Naive B cell (primary cell): ENCODE measurements at places on chromosomes 16 and 17. TPM values are rescaled to one million over a fixed set of nuclear protein-coding genes. Genes with fewer than 3 reads are reported as not detected.
A peak's percentile ranks its signal among the peaks of the same experiment; 100 is the strongest.

DNA sequence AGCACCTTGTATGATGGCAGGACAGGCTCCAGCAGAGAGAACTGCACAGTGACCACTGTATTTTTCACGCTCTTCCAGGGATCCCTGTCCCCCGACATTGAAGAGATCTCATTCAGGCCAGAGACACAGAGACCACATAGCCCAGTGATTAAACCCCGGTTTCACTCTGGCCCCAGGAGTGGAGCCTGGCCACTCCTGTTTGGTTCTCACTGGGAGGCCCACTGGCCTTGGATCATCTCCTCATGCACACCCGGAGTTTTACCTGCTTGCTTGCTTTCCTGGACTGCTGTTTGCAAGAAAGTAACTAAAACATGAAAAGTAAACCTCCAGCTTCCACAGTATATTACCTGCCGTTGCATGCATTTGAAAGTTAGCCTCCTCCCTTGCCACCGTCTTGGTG lies 13.2 kb upstream of the CLEC18C start:
- no peak overlapping the region for H3K27ac ChIP-seq
- DNase-seq, result no peak
- peaks cover 11% of the 10 kb centered on the region for H3K36me3 ChIP-seq
- H3K27me3 ChIP-seq, result no peaks in the 10 kb centered on the region

DNA sequence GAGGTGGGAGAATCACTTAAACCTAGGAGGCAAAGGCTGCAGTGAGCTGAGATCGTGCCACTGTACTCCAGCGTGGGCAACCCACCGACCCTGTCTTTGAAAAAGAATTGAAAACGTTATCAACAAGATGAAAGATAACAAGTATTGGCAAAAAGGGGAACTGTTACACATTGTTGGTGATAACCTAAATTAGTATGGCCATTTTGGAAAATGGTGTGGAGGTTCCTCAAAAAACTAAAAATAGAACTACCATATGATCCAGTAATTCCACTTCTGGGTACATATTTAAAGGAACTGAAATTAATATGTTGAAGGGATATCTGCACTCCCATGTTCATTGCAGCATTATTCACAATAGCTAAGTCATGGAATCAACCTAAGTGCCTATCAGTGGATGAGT lies 61.0 kb downstream of the ABHD15 start:
- no peak for DNase-seq
- H3K36me3 ChIP-seq, result peaks cover 21% of the 10 kb centered on the region
- H3K27me3 ChIP-seq, result no peaks in the 10 kb centered on the region
- H3K27ac ChIP-seq, result no peak overlapping the region
- H3K4me1 ChIP-seq, result no peaks in the 10 kb centered on the region

The FMNL1 gene
- 19.8 TPM for polyA plus RNA-seq

- DNase-seq, result no peak
- H3K4me3 ChIP-seq, result no peak overlapping the region
- peaks cover 40% of the 10 kb centered on the region for H3K4me1 ChIP-seq
- peaks cover 5% of the 10 kb centered on the region for H3K36me3 ChIP-seq
These were observed 6.2 kb downstream of the KRTAP4-6 start for GRCh38 chr17:41133880-41134735.

The SLFN12 gene
- polyA plus RNA-seq, result 2.4 TPM

The CARD14 gene
- polyA plus RNA-seq, result not detected

- peak within 1 kb of the TSS; percentile 86 for H3K4me3 ChIP-seq
- no peaks in the 10 kb centered on the region for H3K36me3 ChIP-seq
- H3K27me3 ChIP-seq, result no peaks in the 10 kb centered on the region
- peak; percentile 52 for DNase-seq
- peak within 1 kb of the TSS; percentile 81 for H3K27ac ChIP-seq
- peaks cover 72% of the 10 kb centered on the region for H3K4me1 ChIP-seq
These were observed at the start of gene ABR for GRCh38 chr17:1179818-1180742. ABR (minus strand) TSS chr17:1179981; CDS start chr17:1179727, 254 bp downstream.

- H3K4me3 ChIP-seq, result no peak overlapping the region
- no peak for DNase-seq
- no peaks in the 10 kb centered on the region for H3K27me3 ChIP-seq
These were observed 256.6 kb upstream of the KCNJ16 start for GRCh38 chr17:69818467-69818866.

The MGAT5B gene
- not detected for polyA plus RNA-seq

GRCh38 chr16:86384980-86385379 lies 125.3 kb upstream of the FOXF1 start:
- H3K4me3 ChIP-seq, result no peak overlapping the region
- no peak overlapping the region for H3K27ac ChIP-seq
- no peaks in the 10 kb centered on the region for H3K36me3 ChIP-seq
- DNase-seq, result no peak

- H3K4me3 ChIP-seq, result no peak overlapping the region
- no peaks in the 10 kb centered on the region for H3K36me3 ChIP-seq
- H3K27me3 ChIP-seq, result peaks cover 56% of the 10 kb centered on the region
- peaks cover 5% of the 10 kb centered on the region for H3K4me1 ChIP-seq
These were observed 11.4 kb downstream of the SPNS2 start for GRCh38 chr17:4509923-4510617.

GRCh38 chr17:42682722-42683403 lies 532 bp downstream of the CNTNAP1 start:
- H3K4me3 ChIP-seq, result peak overlapping the region; percentile 79
- DNase-seq, result no peak
- peaks cover 50% of the 10 kb centered on the region for H3K4me1 ChIP-seq
- no peaks in the 10 kb centered on the region for H3K36me3 ChIP-seq
- H3K27me3 ChIP-seq, result peaks cover 48% of the 10 kb centered on the region

GRCh38 chr16:19588661-19589060 lies 33.2 kb downstream of the VPS35L start:
- H3K4me3 ChIP-seq, result no peak overlapping the region
- H3K4me1 ChIP-seq, result peaks cover 5% of the 10 kb centered on the region
- no peak for DNase-seq
- peaks cover 10% of the 10 kb centered on the region for H3K36me3 ChIP-seq
- H3K27me3 ChIP-seq, result no peaks in the 10 kb centered on the region

The MEIOB gene
- polyA plus RNA-seq, result not detected

DNA sequence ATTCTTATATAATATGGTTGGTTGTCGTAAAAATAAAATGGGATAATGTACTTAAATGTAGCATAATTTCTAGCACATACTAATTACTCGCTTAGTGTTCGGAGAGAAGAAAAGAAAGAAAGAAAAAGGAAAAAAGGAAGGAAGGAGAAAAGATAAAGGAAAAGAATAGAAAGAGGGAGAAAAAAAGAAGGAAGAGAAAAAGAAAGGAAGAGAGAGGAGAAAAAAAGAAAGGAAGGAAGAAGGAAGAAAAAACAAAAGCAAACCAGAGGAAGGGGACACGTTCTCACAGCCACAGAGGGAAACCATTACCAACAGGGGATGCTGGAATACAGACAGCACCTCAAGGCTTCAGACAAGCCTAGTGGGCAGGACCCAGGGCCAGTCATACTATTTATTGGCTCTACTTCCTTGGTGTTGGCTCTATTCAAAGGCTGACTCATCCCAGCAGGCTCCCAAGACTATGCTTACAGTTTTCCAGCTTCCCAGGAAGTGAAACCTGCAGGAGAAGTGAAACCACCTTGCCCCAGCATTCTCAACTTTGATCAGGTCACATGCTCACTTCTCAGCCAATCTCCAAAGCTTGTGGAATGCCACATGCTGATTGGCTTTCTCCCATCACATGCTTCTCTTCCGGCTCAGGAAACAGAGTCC lies 273.5 kb upstream of the IRX5 start:
- H3K27ac ChIP-seq, result no peak overlapping the region
- peaks cover 25% of the 10 kb centered on the region for H3K27me3 ChIP-seq
- no peaks in the 10 kb centered on the region for H3K36me3 ChIP-seq
- peaks cover 6% of the 10 kb centered on the region for H3K4me1 ChIP-seq
- DNase-seq, result no peak
- H3K4me3 ChIP-seq, result no peak overlapping the region

The MYO15A gene
- polyA plus RNA-seq, result 2.0 TPM

- H3K36me3 ChIP-seq, result no peaks in the 10 kb centered on the region
- no peaks in the 10 kb centered on the region for H3K4me1 ChIP-seq
- no peak overlapping the region for H3K4me3 ChIP-seq
- DNase-seq, result no peak
- no peak overlapping the region for H3K27ac ChIP-seq
These were observed 86.6 kb downstream of the TBC1D16 start for GRCh38 chr17:79948945-79949655.

GRCh38 chr17:21212826-21213637 lies 929 bp downstream of the TMEM11 start:
- H3K27me3 ChIP-seq, result no peaks in the 10 kb centered on the region
- peaks cover 58% of the 10 kb centered on the region for H3K4me1 ChIP-seq
- H3K4me3 ChIP-seq, result peak overlapping the region; percentile 94

The MYH1 gene
- polyA plus RNA-seq, result not detected

- H3K27ac ChIP-seq, result no peak overlapping the region
- no peaks in the 10 kb centered on the region for H3K27me3 ChIP-seq
- H3K36me3 ChIP-seq, result no peaks in the 10 kb centered on the region
- DNase-seq, result peak; percentile 46
- H3K4me1 ChIP-seq, result peaks cover 11% of the 10 kb centered on the region
- H3K4me3 ChIP-seq, result no peak overlapping the region
These were observed 18.1 kb upstream of the RAB11FIP4 start for GRCh38 chr17:31373150-31374093.

DNA sequence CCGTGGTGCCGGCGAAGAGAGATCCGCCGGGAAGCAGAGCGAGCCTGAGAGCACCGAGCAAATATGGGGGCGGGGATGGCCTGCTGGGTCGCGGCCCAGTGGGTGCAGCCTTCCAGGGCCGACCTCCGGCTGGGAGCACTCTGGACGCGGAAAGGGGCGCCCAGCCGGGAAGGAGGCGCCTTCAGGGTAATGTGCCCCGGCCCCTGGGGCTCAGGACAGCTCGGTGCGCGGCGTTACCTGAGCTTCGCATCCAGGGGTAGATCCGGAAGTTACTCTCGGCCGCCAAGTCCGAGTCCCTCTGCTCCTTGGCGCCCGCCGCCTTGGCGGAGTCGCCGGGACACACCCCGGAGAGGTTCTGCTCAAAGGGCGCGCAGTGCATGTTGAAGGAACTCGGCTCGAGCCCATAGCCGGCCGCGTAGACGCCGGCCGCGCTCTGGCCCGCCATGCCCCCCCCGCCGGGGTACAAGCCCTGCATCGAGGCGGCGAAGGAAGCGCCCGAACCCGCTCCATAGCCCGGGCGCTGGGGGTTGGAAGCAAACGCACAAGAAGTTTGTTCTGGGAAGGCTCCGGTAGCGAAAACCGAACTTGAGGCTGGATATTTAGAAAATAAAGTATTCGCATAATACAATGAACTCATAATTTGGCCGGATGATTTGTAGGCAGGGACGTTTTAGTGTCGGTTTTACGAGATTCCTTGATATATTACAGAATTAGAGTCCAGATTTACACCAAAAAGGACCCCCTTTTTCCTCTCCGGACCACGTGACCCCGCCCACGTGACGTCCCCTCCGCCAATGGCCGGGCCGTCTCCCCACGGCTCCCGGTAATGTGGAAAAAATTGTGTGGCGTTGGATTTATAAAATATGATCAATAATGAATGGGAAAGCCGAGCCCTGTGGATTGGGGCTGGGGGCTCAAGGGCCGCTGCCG lies at the start of gene HOXB7:
Gene HOXB7 (minus strand): TSS at position 736 of the 930 bp plus-strand sequence. CDS start 99 bp downstream, at position 637.
- H3K27ac ChIP-seq, result no peak within 1 kb of the TSS
- DNase-seq, result peak; percentile 53
- H3K27me3 ChIP-seq, result peaks cover 71% of the 10 kb centered on the region
- H3K36me3 ChIP-seq, result peaks cover 8% of the 10 kb centered on the region
- H3K4me1 ChIP-seq, result peaks cover 49% of the 10 kb centered on the region

GRCh38 chr16:1346422-1347285 lies 5.0 kb downstream of the TSR3 start:
- H3K4me1 ChIP-seq, result peaks cover 10% of the 10 kb centered on the region
- H3K27me3 ChIP-seq, result no peaks in the 10 kb centered on the region
- H3K36me3 ChIP-seq, result no peaks in the 10 kb centered on the region
- no peak for DNase-seq
- H3K27ac ChIP-seq, result no peak overlapping the region
- no peak overlapping the region for H3K4me3 ChIP-seq

GRCh38 chr16:86531191-86531545 lies 20.8 kb downstream of the FOXF1 start:
- no peaks in the 10 kb centered on the region for H3K27me3 ChIP-seq
- no peaks in the 10 kb centered on the region for H3K36me3 ChIP-seq
- no peak overlapping the region for H3K4me3 ChIP-seq
- DNase-seq, result no peak
- no peaks in the 10 kb centered on the region for H3K4me1 ChIP-seq
- H3K27ac ChIP-seq, result no peak overlapping the region

GRCh38 chr17:74690409-74690825 lies 22.3 kb downstream of the CD300LF start:
- H3K27me3 ChIP-seq, result peaks cover 27% of the 10 kb centered on the region
- H3K36me3 ChIP-seq, result peaks cover 7% of the 10 kb centered on the region
- H3K4me1 ChIP-seq, result peaks cover 35% of the 10 kb centered on the region
- no peak overlapping the region for H3K4me3 ChIP-seq
- no peak for DNase-seq
- no peak overlapping the region for H3K27ac ChIP-seq

The ZPBP2 gene
- 0.16 TPM for polyA plus RNA-seq

The DNAH9 gene
- polyA plus RNA-seq, result not detected

The OVCA2 gene
- 59.6 TPM for polyA plus RNA-seq

The FBF1 gene
- polyA plus RNA-seq, result 1.9 TPM

- no peak for DNase-seq
- peaks cover 25% of the 10 kb centered on the region for H3K36me3 ChIP-seq
- no peaks in the 10 kb centered on the region for H3K27me3 ChIP-seq
- no peak overlapping the region for H3K4me3 ChIP-seq
- no peak overlapping the region for H3K27ac ChIP-seq
These were observed 47.6 kb downstream of the XPO6 start for GRCh38 chr16:28164140-28164539.

The CIITA gene
- 130 TPM for polyA plus RNA-seq

DNA sequence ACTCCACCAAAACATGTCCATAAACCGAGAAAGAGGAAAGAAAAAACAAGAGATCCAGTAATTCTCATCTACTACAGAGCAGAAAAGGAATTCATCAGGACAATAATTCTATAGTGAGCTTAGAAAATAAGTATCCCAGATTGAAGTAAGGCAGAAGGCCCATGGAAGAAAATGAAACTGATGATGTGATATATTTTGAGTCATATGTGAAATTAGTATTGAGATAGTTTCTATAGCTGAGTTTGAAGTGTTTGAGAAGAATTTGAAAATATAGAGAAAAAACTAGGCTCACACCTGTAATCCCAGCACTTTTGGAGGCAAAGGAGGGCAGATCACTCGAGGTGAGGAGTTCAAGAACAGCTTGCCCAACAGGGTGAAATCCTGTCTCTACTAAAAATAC lies 19.7 kb downstream of the LUC7L3 start:
- H3K27ac ChIP-seq, result peak overlapping the region; percentile 62
- H3K36me3 ChIP-seq, result peaks cover 18% of the 10 kb centered on the region
- peaks cover 14% of the 10 kb centered on the region for H3K4me1 ChIP-seq
- H3K27me3 ChIP-seq, result no peaks in the 10 kb centered on the region

DNA sequence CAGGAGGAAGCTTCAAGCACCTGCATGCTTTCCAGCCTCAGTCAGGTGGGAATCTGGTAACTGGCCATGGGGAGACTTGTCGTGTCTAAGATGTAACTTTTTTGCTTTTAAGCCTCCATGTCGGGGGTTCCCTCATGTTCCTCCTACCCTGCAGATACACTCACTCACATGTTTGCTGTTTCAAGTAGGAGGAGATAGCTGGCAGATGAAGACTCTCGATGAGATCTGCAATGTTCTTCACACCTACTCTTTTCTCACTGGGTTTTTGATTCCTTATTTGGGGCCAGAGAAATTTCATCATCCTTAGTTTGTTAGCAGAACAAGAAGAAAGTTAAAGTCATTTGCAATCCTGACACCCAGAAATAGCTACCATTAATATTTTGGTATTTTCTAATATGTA lies 24.7 kb downstream of the UTP4 start:
- H3K4me3 ChIP-seq, result no peak overlapping the region
- no peaks in the 10 kb centered on the region for H3K27me3 ChIP-seq

The ZP2 gene
- polyA plus RNA-seq, result not detected
